NCI-H2107 (cell line): ENCODE measurements at places on chromosomes 6 and 20.

DNA sequence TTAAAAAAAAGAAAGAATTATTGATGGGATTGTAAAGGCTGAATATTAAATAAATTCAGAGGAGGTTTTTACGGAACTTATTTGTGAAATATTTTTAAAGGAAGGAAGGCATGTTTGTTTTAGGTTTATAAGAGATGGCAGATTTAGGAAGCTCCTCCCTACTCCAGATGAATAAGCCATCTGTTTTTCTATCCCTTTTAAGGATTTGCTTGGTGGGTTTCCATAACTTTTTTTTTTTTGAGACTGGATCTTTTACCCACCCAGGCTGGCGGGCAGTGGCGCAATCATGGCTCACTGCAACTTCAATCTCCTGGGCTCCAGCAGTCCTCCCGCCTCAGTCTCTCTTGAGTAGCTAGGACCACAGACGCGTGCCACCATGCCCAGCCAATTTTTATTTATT is 30.4 kb downstream of the PTPRA start:
- DNase-seq = no peak

DNA sequence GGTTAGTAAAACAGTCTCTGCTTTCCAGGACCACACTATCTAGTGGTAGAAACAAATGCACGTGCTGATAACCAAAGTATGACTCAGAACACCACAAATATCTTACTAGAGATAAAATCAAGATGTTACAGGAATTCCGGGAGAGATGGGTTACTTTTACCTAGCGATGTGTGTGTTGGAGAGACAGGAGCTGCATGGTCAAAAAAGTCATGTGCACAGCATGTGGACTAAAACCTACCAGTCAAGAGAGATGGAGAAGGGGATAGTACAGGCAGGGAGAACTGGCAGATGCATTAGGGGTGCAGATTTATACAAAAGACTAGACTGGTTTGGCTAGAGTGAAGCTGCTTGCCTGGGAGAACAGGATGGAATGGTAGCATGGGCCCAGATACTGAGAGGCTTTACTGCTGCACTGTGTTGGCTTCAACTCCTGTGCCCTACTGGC is 75.3 kb upstream of the MRAP2 start:
- DNase-seq = no peak

GRCh38 chr20:33925867-33926266 is 67.8 kb upstream of the RALY start:
- DNase-seq = no peak

DNA sequence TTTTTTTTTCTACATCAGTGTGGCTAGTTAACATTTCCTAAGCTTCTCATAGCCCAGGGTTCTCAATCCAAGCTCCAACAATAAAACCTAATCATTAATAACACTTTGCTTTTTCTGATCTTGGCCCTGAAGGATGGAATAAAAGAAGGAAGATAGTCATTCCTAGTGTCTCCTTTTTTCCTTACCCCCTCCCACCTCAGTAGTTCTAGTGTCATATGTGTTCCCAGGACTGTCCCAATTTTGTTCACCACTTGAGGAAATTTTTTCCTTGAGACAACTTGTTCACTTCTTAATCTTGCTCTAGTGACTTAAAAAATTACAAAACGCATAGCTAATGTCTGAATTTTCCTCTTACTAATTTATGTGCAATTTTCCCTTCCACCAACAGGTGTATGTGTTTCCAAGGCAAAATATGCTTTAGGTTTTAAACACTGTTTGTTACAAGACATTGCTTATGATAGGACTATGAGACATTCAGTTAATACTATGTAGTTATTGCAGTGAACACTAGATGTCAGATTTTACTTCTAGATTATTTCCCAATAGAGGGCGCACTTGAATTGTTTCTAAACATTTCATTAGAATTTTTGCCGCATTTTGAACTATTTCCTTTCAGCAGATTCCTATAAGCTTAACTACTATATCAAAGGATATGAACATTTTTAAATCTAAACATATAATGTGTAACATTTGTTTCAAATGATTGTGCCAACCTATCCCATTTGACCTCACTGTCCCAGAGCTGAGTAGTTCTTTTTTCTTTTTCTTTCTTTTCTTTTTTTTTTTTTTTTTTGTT is 18.5 kb upstream of the C6orf141 start:
- peak; percentile 10 for DNase-seq
